ENCODE measurements at places on chromosomes 16 and 17.

DNA sequence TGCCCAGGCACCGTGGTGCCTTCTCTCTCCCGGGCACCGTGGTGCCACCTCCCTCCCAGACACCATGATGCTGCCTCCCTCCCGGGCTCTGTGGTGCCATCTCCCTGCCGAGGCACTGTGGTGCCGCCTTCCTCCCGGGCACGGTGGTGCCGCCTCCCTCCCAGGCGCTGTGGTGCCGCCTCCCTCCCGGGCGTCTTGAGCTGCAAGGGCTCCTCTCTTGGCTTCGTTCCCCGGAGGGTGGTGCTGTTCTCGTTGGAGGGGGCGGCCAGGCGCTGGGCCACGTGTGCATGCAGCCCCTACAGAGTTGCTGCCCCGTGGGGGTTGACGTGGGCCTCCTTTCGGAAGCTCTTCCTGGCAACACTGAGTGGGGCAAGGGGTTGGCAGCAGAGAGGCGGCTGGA, 8.2 kb downstream of the CENPX start:
- DNase-seq, result no peak

DNA sequence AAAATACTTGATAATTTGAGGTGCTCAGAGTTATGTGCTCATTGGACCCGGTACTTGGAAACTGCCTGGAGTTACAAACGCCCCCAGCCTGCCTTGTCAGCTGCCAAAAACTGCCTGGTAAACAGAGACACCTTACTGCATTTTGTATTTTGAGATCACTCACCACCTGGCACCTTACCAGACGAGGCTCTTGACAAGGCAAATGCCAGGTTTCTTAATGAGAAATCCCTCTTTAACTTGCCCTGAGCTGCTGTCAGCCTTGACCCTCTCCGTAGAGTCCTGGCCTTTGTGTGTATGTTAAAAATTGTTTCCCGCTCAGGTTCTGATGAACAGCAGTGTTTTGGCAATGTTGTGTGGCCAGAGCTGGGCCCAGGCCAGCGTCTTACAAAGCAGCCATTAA, 28.8 kb downstream of the SYT17 start:
- no peak for DNase-seq

DNA sequence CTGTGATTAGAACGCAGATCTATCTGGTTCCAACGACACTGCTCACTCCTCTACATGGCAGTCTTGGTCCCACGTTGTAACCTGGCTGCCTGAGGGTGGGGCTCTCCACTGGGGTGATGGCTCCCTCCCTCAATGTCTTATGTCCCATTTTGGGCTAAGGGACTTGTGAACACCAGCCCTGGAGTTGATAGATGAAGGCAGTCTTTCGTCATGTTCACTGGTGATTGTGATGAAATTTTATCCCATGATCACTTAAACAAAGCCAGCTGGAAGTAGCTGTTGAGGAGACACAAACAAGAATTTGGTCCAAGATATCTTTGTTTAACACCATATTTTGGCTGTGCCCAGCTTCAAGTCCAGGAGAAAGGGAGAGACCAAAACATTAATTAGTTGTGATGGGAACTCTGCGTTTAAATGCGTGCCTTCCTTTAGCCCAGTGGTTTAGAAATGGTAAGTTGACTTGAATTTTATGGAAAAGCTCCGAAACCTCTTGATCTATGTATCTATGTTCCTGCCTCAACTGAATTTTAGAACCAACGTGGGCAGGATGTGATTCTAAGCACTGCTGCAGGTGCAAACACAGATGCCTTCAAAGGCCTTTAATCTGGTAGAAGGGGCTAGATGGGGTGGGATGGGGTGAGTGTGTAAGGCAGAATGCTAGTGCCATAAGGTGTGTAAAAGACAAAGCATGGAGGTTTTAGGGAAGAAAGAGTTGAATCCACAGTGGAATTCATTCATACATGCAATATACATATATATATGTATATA, 186.8 kb upstream of the IRX3 start:
- DNase-seq, result no peak

GRCh38 chr16:89717688-89718505, 2.8 kb downstream of the VPS9D1 start:
- DNase-seq, result no peak

- DNase-seq, result no peak
Observed at GRCh38 chr16:16989368-16989767, 481.4 kb downstream of the XYLT1 start.

- DNase-seq, result no peak
Observed at GRCh38 chr17:82524540-82524939, 5.0 kb downstream of the FOXK2 start.

DNA sequence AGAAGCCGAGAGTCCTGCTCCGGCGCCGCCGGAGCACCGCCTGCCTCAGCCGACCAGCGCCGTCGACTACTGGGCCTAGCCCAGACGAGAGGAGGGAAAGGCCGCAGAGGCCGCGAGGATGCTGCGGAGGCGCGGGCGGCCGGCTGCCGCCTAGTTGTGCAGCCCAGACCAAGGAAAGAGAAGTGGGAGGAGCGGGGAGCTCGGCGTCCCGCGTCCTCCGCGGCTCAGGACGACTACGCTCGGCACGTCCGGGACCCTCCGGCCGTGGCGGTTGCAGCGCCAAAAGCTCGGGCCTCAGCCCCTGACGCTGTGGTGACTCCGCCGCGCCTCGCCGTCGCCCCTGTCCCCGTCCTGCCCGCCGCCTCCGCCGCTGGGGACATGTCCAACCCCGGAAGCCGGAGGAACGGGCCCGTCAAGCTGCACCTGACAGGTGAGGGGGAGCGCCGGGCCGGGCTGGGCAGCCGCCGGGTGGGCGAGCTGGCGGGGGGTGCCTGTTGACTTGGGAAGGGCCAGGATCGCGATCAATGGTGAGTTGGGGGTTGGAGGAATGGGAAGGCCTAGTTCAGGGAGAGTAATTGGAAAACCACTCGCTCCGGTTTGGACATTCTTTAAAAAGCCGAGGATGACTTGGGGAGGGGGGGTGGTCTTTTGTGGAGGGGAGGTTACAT, 37.7 kb downstream of the RNF135 start:
- no peak for DNase-seq

- DNase-seq, result no peak
Observed at GRCh38 chr16:31876951-31877828, 3.6 kb downstream of the ZNF267 start.

DNA sequence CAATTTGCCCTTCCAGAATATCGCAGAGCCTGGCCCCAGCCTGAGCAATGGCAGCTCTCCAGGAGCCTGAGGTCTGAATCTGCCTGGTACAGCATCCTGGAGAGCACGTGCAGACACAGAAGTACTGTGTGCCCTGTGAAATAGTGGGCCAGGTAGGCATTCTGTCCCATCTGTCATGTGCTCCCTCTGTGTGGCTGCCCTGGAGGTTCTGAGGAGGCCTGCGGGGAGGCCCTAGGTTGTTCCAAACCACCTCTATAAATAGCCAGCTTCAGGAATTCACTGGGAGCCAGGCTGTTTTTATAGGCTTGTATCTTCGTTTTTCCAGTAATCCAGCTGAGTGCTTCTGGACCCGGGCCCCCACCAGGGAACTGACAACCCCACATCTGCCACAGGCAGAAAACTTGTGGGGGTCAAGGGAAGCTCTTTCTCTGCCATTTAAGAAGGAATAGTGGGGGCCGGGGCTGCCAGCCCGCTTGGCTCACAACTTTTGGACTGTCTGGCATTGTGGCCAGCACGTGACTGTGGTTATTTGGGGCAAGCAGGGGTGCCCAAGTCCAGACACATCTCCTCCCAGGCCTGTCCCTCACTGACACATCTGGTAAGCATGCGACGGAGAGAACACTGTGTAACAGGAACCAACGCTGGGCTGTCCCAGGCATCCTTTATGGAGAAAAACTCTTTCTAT, 356.3 kb upstream of the TNRC6C start:
- DNase-seq, result no peak

- no peak for DNase-seq
Observed at GRCh38 chr16:65117811-65118448, 3.9 kb downstream of the CDH11 start.

DNA sequence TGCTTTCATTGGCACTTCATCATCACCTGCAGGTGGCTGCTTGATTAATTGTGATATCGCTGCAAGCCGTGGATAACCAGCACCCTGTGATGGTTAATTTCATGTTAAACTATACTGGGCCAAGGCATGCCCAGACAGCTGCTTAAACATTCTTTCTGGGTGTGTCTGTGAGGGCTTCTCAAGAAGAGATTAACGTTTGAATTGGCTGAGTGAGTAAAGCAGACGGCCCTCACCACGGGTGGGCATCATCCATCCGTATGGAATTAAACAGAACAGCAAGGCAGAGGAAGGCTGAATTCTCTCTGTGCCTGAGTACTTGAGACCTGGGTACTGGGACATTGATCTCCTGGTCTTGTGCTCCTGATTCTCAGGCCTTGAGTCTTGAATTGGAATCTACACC, 7.1 kb upstream of the ZNF213 start:
- DNase-seq, result no peak

DNA sequence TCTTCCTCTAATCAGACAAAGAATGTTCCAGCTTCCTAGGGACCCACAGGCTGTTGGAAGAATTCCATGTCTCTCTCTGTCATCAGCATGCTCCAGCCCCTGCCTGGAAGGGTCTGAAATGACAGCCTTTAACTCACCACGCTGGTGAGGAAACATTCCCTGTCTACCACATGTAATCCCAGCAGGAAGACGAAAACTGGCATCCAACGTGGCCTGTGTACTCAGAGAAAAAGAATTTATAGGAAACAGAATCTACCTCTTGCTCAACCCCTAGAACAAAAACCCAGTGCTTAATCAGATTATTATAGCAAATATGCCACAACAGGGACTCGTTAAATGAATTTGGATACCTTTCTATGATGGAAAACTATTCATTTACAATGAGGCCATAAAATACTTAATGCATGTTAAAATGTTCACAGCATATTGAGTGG, 147.3 kb upstream of the FOXF1 start:
- no peak for DNase-seq

DNA sequence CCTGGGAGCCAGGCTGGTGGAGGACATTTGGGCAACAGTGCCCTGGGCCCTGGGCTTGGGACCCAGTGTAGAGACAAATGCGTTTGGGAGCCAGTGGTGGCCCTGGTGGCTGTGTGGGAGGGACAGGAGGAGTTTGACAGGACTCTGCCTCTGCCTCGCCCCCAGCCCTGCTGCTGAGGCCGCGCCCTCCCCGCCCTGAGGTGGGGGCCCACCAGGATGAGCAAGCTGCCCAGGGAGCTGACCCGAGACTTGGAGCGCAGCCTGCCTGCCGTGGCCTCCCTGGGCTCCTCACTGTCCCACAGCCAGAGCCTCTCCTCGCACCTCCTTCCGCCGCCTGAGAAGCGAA, 11.9 kb upstream of the TCAP start:
- no peak for DNase-seq

- DNase-seq, result no peak
Observed at GRCh38 chr17:50059759-50060273, 3.9 kb downstream of the ITGA3 start.

- DNase-seq, result no peak
Observed at GRCh38 chr16:63037761-63038396, 1001.6 kb upstream of the CDH8 start.

- DNase-seq, result no peak
Observed at GRCh38 chr17:81031566-81032550, 3.1 kb upstream of the BAIAP2 start.

DNA sequence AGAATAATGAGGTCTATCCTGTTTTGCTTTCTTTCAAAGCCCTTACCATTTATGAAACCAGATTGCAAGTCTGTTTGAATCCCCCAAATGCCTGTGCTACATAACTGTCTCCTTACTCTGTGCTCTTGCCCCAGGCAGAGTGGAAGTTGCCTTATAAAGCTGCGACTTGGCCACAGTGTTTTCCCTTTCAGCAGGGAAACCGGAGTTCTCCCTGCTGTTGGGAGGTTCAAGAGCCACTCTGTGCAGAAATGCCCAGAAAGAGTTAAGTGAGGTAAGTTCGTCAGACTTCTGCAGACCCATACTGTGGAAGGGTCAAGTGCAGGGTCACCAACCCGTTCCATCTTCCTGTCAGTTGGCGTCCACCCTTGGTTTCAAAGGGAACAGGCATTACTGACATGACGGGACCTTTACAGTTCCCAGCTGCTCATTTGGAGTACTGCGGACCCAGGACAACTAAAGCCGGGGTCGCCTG, 508.9 kb downstream of the WWOX start:
- DNase-seq, result no peak

DNA sequence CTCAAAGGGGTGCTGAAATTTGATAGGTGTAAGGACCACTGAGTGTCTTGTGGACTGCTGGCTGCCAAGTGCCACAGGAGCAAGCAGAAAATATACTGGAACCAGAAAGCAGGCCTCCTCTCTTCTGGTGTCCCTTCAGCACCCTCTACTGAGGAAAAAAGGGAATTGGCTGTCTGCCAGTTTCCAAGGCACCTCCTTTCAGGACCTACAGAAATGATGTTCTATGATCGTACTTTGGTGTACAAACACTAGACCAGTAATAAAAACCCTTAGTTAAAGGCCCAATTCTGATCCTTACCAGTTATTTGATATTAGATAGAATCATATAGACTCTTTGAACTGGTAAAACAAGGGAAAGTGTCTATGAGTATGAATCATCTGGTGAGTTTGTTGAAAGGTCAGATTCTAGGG, 35.8 kb upstream of the BCAS3 start:
- peak; percentile 5 for DNase-seq

DNA sequence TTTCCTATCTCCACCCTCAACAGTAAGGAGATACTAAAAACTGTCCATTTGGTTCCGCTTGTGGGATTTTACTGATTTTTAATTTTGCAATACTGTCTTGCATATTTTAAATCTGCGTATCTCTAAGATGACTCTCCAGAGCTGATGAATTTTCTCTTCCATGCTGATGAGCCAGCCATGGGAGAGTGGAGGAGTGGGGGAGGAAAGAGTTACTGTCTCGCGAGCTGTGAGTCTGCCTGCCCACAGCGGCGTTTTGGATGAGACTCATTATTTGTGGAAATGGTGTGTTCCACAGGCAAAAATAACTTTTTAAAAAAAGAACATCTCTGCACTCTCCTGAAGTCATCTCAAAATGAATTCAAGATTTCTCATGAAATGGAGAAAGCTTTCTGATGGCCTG, 34.6 kb upstream of the MYOCD start:
- no peak for DNase-seq

DNA sequence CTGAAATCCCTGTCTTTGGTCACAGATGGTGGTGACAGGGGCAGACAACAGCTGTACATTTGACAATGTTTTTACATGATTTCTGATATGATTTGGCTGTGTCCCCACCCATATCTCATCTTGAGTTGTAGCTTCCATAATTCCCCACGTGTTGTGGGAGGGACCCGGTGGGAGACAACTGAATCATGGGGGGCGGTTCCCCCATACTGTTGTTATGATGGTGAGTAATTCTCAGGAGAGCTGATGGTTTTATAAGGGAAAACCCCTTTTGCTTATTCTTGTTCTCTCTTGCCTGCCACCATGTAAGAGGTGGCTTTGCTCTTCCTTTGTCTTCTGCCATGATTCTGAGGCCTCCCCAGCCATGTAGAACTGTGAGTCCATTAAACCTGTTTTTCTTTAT, 353.9 kb downstream of the CPPED1 start:
- DNase-seq, result no peak

Measured in activated CD8-positive, alpha-beta memory T cell treated with anti-CD3 and anti-CD28 coated beads for 1 hour (primary cell).